Cardiac fibroblast (primary cell): ENCODE measurements at places on chromosomes 2 and 18.
A peak's percentile ranks its signal among the peaks of the same experiment; 100 is the strongest.

- no peak for DNase-seq
These were observed 400.9 kb upstream of the ZNF804A start for GRCh38 chr2:184197413-184197812.

- no peak for DNase-seq
These were observed 11.7 kb downstream of the PHOSPHO2 start for GRCh38 chr2:169705927-169706326.

DNA sequence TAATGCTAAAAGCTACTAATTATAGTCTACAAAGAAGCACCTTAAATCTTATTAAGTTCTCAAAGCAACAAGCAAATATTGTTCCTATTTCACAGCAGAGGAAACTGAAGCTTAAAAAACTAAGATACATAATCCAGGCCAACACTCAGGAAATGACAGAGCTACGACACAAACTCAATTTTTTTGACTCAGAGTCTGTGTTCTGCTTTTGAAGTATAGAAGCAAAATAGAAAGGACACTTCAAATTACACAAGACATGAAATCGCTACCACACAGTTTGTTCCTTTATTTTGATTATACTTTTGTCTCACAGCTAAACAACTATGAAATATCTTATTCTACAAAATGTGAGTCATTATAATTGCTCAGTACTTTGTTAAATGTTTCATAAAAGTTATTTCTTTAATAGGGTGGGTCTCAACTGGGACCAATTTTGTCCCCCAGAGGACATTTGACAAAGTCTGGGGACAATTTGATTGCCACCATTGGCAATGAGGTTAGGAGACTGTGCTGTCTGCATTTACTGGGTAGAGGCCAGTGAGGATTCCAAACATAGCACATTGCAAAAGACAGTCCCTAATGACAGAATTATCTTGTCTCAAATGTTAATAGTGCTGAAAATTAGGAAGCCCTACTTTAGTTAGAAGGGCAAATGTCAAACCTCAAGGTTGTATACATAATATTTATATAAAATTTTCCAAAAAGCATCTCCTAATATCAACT, 101.5 kb upstream of the GRB14 start:
- no peak for DNase-seq

GRCh38 chr2:178199334-178199733, 5.0 kb downstream of the OSBPL6 start:
- no peak for DNase-seq

- DNase-seq: peak; percentile 36
These were observed 154.2 kb downstream of the RDH14 start for GRCh38 chr2:18406219-18406618.

GRCh38 chr2:5227062-5227699, 465.0 kb upstream of the SOX11 start:
- DNase-seq: no peak

DNA sequence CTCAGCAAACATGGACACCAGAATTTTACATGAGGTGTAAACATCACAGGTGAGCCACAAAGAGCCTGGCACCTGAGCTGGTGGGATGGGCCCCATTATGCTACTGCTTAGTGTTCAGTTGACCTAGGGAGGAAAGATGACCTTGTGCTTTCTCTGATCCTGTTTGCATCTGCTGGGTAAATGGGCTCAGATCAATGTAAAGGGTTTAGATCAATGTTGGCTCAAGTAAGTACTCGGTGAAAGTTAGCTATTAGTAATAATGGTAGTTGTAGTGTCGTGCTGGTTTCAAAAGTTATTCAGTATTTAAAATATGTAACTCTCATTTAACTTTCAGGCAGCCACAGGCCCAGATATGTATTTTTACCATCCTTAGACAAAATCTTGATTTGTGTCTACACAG, 19.8 kb downstream of the ABHD3 start:
- DNase-seq: no peak

GRCh38 chr2:17309741-17310339, 208.4 kb downstream of the RAD51AP2 start:
- DNase-seq: peak; percentile 63

DNA sequence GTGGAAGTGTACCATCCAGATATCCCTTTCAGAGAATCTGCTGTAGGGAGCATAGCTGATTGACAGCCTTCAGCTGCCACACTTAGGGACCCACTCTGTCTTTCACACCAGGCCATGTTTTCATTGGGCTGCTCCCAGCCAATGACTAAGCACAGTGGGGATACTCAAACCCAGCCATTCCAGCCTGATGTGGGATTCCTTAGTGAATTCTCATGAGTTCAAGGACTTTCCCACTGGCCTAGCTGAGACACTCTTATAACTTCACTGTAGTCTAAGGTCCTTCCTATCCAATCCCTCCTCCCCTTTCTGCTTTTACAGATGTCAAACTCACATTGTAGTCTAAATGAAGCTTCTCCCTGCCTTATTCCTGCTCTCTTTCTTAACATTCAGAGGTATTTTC, 201.2 kb downstream of the PIK3C3 start:
- DNase-seq: no peak

DNA sequence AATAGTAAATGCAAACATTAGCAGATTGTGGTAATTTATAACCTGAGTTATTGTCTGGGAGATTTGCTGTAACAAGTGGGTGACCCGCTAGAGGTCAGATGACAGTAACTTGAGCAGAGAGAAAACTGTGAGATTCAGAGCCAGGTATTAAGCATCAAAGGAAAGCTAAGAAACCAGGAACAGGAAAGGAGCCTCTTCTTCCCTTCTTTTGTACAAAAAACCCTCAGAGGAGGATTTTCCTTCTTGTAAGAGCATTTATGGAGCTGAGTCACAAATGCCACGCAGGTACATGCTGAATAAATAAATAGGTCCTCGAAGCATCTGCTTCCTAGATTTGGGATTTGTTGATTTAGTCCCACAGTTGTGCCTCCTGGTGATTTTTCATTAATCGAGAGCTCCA, 146.5 kb downstream of the SH3BP4 start:
- no peak for DNase-seq

DNA sequence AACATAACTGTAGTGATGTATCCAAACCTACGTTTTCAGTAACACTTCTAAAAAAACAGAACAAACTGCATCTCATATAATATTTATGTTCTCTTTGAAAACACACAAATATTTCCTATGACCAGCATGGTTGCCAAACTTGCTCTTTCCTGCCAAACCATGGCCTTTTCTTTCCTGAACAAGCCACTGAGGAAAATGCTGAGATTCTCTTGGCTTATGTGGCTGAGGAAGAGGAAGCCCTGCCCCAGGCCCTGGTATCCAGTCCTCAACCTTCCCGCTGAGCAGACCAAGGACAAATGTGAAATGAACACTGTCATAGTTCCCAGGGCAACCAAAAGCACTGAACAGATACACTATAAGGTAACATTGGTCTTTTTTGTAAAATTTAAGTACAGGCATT, 35.9 kb upstream of the NARS1 start:
- DNase-seq: peak; percentile 17

GRCh38 chr2:39996653-39997080, 217.6 kb upstream of the THUMPD2 start:
- peak; percentile 48 for DNase-seq

DNA sequence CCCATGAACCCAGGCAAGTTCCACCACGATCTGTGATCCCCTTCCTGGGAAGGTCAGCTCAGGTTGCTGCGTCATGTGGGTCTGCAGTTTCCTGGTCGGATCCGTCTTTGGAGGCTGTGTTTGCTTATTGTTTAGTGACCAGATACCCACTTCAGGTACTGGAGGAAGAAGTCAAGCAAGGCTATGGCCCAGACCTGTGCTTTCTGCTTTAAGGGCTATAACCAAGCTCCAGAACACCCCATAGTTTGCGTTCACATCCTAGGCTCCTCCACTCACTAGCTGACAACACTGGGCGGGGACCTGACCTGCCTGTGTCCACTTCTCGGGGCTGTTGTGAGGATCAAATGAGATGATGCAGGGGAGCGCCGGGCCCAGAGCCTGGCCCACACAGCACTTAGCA, 44.0 kb downstream of the MAL start:
- no peak for DNase-seq

- no peak for DNase-seq
These were observed 20.9 kb upstream of the RPRD1A start for GRCh38 chr18:36088256-36088655.

DNA sequence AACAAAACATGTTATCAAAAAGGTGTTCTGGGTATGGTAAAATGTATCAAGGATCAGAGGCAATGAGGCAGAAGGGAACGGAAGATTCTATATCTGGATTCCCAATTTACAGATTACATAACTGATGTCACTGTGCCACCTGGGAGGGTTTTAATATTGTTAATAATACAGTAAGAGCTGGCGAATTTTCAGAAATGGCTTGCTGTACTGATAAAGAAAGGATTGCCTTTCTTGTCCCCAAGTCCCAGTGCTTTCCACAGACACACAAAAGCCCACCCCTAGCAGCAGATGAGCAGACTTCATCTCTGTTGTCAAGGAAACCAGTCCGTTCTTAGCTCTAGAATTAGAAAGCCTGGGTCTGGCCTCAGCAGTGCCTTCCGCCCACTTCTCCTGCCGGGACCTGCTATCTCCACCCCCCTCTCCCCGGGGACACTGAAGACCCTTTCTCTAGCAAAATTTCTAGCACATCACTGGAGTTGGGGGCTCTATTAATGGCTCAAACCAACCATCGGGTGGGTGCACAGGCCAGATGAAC, 34.3 kb downstream of the ADD2 start:
- no peak for DNase-seq

DNA sequence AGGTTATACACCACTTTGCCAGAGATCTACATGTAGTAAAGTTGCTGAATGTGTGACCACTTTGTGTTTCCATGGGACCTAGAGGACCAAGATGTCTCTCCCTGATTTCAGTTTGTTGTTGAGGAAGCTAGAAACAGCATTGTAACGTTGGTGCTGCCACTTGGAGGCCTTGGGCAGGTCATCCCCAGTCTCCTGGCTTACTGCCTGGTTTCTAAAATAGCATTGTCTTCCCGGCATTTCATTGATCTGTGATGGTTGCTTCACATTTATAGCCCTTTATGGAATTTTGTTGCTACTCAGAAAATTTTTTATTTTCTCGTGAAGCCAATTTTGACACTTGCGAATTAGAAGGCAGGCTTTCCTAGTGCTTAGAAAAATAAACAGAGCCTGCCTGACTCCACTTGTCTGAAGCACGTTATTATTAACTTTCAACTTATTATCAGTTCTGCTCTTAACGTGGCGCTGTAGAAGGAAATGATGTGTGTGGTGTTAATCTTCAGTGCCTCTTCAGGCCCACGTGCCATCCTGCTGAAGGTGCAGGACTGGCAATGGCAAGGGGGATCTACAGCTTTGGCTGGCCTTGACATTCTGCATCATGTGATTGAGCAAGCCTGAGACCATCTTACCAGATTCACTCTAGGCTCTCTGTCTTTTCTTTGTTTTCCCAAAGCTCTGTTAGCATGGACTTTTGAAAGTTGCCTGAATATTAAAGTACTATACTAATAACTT, 59.9 kb downstream of the INPP4A start:
- peak; percentile 54 for DNase-seq

DNA sequence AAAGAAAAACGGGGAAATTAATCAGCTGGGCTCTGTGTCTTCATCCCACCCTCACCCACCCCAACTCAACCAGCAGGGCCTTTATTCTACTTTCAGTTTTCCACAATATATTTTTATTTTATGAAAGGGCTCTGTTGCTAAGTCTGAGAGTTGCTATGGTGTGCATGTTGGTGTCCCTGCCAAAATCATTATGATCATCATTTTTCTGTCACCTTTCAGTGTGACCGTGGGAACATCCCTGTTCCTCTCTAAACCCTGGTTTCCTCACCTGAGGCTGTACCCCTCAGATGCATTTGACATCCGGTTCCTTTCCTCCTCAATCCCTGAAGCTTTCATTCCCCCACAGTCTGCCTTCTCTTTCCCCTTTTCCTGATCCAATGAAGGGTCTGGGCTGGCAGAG, 180.5 kb downstream of the ZFP36L2 start:
- DNase-seq: no peak

DNA sequence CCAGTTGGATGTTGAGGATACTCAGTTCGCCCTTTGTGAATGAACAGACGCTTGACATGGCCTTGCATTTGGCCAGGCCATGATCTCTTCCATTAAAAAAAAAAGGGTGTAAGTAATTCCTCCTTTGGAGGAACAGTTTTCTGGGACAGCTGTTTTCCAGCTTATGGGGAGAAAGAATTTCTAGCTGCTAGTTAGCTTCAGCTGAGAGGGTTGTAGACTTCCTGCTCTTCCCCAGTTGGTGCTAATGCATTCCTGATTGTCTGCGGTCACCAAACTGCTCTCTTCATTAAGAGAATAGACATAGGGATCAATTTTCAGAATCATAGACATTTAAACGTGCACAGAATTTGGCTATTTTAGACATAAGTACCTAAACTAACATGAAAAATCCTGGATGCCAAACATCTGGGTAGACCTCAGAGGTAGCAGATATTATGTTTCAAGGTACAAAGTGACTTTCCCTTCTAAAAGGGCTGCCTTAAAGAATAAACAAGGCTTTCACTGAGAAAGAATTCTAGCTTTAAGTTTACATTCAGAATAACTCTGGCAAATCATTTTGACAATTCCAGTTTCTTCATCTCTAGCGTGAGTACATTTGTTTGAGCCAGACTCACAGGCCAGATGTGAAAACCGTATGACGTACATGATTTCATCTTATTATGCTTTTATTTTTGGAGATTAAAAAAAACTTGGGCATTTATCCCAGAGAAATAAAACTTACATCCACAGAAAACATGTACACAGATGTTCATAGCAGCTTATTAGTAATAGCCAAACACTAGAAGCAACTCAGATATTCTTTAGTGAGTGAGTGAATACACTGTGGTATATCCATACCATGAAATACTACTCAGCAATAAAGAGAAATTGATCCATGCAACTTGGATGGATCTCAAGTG, 71.2 kb downstream of the MAIP1 start:
- DNase-seq: peak; percentile 36

DNA sequence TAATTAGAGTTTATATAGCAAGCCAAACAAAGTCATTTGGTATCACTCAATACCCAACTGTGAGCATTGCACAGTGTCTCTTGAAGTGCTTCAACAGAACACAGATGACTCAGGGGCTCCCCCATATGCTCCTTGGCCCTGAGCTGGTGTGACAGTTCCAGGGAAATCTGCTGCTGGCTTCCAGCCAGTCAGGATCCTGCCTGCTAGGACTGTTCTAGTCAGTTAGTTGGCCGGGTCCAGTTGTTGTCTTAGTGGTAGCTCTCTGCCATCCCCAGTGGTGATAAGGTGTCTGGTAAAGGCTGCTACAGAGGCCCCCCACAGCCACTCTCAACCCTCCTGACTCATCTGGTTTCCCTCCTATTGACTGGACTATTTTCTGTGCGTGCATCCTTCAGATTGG, 100.3 kb downstream of the IRS1 start:
- DNase-seq: peak; percentile 57

DNA sequence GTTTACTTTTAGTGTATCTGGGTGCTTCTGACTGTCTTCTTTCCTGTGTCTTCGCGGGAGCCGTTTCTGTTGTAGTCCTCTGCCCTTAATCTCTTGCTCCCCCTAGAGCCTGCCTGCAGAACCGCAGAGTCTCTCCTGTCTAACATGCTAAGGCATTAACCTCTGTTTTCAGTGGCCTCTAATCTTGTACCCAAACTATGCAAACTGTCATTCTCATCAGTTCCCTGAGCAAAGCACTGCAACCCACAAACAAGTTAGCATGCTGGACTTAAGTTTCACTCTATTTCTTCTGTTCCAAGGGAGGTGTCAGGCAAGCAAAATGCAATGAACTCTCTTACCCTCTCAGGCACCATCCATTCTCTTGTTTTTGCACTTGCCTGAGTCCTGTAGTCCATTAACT, 138.4 kb downstream of the OTX1 start:
- DNase-seq: peak; percentile 69
